A549 treated with Mapracorat at 1 μM for 4 hours (cell line): ENCODE measurements at places on chromosomes 11 and 22. TPM values are rescaled to one million over a fixed set of nuclear protein-coding genes. Genes with fewer than 3 reads are reported as not detected.

The HEPN1 gene
- total RNA-seq = not detected in 5 replicates

The ZNF280B gene
- 1.0 to 1.8 TPM (median 1.4 TPM) in 5 replicates for total RNA-seq

The HDAC10 gene
- total RNA-seq = 6.5 to 14.1 TPM (median 12.6 TPM) in 5 replicates

The YPEL1 gene
- total RNA-seq = 0.06 to 0.39 TPM (median 0.24 TPM) in 5 replicates

The MRPL49 gene
- 68.5 to 73.4 TPM (median 70.9 TPM) in 5 replicates for total RNA-seq

The POU2F3 gene
- not detected in 5 replicates for total RNA-seq

The LRRC74B gene
- not detected in 5 replicates for total RNA-seq

The OOSP1 gene
- not detected in 5 replicates for total RNA-seq

The THRSP gene
- total RNA-seq = not detected in 5 replicates
